ENCODE measurements at places on chromosomes 5 and 9.

GRCh38 chr5:126449751-126450271, 26.6 kb downstream of the GRAMD2B start:
- DNase-seq, result no peak

- DNase-seq, result no peak
Measured at GRCh38 chr9:109498195-109499092, at the start of gene PTPN3. Gene PTPN3, minus strand, starts transcription at chr9:109498307. Its CDS starts 34,873 bp downstream, at chr9:109463434.

DNA sequence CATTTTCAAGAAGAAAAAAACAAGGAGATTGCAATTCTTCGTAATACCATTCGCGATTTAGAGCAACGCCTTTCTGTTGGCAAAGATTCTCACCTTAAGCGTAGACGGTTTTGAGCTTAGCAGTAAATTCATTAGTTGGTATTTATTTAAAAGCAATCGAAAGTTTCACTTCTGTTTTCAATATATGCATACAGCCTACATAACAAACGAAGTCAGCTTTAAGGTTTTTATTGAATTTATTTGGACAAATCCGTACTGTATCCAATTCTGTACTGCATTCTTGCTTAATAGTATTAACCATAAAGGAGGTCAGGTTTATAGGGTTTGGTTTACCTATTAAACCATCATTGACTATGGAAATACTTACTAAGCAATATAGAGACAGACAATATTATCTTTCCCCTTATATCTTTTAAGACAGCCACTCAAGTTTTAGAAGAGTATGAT, 12.0 kb downstream of the SELENOP start:
- no peak for DNase-seq

- DNase-seq, result no peak
Measured at GRCh38 chr5:54785729-54786591, 199.4 kb downstream of the ESM1 start.

GRCh38 chr5:157113002-157113401, 4.2 kb upstream of the HAVCR2 start:
- no peak for DNase-seq

GRCh38 chr5:36236801-36237200, 4.9 kb downstream of the NADK2 start:
- no peak for DNase-seq

DNA sequence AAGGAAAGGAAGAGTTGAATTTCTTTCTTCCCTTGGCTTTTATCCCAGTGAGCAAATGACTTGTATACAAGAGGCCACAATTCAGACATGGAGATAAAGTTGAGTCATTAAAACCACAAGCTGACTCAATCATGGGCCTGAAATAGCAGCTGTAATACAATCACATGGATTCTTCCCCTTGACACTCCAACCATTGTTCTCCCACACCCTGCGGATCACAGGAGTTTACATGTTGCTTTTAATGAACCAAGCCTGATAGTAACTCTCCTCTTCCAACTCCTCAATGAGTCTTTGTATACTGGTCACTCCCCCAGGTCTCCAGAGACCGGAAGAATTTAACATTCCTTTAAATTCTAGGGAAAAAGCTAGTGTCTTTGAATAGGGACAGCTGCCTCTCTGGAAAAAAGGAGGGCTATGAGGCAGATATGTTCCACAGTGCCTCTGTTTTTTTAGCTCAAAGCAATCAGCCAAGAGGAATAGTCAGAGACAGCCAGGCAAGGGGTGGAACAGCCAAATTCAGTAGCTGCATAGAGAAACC, 32.4 kb downstream of the PCDHGC5 start:
- DNase-seq, result no peak

- DNase-seq, result no peak
Measured at GRCh38 chr9:68919661-68920060, 94.3 kb downstream of the PRKACG start.

DNA sequence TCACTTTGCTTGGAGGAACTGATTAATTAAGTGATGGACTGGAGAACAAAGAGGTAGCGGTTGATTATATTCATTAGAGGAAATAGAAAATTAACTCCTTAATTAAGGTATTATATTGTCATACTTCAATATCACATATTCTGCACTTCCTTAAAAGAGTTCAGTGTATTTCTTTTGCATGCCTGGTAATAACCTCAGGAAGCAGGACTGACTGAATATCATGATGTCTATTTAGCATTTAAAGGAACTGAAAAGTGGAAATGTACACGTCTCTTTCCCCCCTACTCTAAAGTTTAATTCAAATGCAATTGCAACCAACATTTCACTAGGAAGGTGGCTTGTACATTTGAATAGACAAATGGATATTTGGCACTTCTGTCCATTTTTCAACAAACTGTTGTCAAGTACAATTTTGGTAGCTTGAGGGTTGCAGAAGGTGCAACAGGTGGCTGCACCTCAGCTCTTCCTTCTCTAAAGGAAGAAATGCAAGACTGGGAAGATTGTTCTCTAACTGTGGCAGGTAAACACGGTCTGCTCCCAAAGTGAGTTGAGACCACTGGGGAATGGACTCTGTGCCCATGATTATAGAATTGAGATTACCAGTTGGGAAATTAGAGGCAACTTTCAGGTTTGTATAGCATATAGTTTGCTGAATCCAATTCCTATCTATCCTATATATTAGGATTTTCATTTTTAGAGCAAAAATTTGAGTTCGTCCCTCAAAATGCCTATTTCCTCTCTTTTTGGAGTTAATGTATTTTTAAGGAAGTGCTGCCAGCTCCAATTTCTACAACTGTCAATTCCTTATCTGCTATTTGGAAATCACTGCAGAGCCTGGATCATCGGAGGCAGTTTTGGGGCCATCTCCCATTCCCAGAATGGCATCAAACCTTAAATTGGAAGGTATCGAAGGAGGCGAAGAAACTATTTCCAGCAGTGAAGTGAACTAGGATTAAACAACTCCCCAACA, 98.9 kb upstream of the TAF11L2 start:
- no peak for DNase-seq

GRCh38 chr9:91771027-91771426, 179.0 kb downstream of the ROR2 start:
- DNase-seq, result no peak

DNA sequence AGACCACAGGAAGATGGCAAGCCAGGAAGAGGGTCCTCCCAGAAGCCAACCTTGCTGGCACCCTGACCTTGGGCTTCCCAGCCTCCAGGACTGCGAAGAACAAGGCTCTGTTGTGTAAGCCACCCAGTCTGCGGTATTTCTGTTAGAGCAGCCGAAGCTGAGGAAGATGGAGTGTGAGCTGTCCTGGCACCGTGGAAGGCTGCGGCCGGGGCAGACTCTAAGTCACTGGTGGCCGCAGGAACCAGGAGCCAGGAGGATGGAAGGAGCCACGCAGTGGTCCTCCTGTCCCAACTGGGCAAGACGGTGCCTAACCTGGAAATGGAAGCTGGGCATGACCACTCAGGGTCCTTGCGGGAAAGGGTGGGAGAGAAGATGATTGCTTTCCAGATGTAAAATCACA, 89.1 kb downstream of the ZNF354C start:
- no peak for DNase-seq

GRCh38 chr5:10220248-10220647, 29.4 kb downstream of the ATPSCKMT start:
- no peak for DNase-seq

- no peak for DNase-seq
Measured at GRCh38 chr5:125044491-125045282, 298.2 kb upstream of the ZNF608 start.

- DNase-seq, result no peak
Measured at GRCh38 chr9:88536023-88536324, 996 bp downstream of the NXNL2 start.

- no peak for DNase-seq
Measured at GRCh38 chr9:17021387-17021970, 113.4 kb upstream of the CNTLN start.

DNA sequence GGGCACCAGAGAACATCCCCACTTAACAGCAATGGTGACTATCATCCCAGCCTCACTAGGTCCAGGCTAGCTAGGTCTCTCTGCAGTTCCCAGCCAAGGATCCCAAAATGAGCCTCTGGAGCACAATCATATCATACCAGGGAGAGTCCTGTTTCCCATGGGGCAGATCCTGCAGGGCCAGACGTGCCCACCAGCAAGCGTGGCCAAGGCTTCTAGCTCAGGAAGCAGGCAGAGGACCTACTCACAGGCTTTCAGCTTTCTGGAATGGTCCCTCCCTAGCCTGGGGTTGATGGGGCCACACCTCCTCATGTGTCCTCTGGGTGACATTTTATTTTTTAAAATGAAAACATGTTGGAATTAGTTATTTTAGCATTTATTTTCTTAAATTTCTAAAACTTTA, 45.7 kb upstream of the PITX1 start:
- no peak for DNase-seq

DNA sequence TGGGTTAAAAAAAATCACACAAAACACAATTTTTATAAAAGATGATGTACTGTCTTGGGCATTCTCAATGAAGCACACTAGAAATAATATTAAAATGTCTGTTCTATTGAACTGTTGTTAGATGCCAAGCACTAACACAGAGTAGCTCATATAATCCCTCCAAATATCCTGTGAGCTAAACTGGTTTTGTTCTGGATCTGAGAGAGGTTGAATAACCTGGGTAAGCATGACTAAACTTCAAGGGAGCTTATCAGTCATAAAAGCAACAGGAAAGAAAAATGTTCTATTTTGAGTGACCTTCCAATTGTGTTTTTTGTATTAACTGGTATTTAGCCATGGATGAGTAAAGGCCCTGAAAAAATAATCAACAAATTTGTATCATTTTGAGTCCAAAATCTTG, 175.3 kb downstream of the SMC2 start:
- DNase-seq, result no peak

GRCh38 chr9:82894961-82895821, 167.8 kb downstream of the RASEF start:
- DNase-seq, result no peak

- no peak for DNase-seq
Measured at GRCh38 chr9:98146101-98146991, 27.3 kb upstream of the TRIM14 start.

GRCh38 chr5:2660315-2660714, 91.2 kb downstream of the IRX2 start:
- no peak for DNase-seq

DNA sequence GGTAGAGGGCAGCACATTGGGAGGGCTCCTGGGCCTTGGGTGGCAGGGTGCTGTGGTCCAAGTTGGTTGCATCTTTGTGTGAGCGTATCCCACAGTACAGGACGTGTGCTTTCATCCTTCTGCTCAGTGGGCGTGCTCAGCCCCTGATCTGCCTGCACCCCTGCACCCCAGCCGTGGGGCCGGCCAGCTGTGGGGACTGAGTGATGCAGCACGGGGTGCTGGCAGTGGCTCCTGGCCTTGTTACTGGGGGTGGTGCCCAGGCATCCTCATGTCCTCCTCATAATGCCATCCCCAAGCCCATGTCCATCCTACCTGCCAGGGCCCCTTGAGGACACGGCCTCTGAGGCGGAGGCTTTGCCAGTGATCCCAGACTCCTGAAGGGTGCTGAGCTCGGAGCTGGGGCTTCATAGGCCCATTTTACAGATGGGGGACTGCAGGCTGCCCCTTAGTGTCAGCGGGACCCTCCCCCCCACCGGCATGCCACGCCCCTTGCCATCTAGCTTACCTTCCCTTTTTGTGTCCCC, 100.7 kb downstream of the PHF2 start:
- no peak for DNase-seq

- DNase-seq, result no peak
Measured at GRCh38 chr5:93579692-93580062, 1.3 kb downstream of the NR2F1-AS1 start.

GRCh38 chr9:4097515-4097914, 202.4 kb downstream of the GLIS3 start:
- no peak for DNase-seq

DNA sequence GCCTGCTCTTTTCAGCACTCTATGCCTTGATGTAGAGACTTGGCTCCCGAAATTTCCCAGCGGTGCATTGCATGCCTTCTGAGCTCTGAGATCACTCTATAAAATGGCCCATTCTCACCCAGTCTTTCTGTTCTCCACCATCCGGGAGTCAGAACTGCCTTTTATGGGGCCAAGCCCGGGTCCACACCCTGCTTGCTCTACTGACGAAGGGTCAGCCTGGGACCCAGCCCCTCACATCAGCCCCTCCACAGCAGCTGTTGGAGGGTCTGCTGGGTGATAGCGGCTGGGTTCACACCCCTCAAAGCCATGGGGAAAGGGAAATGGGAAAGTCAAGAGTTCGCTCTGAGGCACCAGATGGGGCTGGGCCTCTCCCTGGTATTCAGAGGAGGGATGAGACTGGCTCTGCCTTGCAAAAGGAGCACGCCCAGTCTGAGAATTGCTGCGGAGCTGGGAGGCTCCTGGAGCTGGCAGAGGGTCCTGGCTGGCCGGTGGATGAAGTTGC, 66.0 kb upstream of the ORM1 start:
- no peak for DNase-seq

DNA sequence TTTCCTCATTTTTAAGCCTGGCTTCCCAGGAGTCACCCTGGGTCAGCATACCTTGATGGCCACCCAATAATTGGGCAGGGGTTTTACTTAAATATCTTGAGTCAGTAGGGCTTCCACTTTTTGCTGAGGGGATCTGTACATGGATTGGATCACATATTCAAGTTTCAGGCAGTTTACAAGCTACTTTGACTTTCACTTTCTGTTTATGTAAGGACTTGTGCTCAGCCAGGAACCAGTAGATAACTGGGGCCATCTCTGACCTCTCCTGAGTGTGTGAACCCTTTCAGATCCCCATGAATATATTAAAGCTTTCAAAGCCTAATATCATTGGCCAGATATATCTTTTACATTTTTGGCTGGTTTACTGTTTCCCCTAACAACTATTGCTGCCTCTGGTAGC, 45.1 kb downstream of the SLCO6A1 start:
- no peak for DNase-seq

- DNase-seq, result no peak
Measured at GRCh38 chr5:115186794-115187193, 17.1 kb upstream of the TRIM36 start.

GRCh38 chr5:89034588-89034987, 151.6 kb upstream of the MEF2C start:
- no peak for DNase-seq

DNA sequence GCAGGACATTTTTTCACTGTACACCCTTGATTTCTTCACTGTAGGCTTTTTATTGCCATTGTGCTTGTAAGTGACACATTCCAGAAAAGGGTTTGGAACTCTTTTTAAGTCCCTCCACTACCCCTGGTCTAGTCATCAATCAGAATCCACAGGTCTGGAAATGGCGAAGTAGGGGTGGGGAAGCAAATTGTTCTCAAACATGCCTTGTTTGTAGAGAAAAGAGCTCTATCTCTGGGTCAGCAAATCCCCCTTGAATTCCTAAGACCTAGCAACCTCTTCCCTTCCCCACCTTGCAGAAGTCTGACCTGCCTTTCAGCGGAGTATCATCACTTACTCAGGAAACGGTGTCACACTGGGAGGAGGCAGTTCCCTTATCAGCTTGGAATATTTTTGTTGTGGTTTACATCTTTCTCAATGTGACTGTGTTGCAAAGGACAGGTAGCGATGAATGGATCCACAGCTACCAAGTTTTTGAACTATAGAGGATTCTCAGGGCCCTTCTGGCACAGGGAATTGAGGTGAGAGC, 3.2 kb downstream of the SH3RF2 start:
- no peak for DNase-seq

GRCh38 chr5:147927901-147928300, 21.6 kb upstream of the C5orf46 start:
- DNase-seq, result no peak

- no peak for DNase-seq
Measured at GRCh38 chr5:90528601-90529193, 687 bp downstream of the LYSMD3 start.

GRCh38 chr9:68668127-68668526, 36.9 kb upstream of the PIP5K1B start:
- no peak for DNase-seq

- DNase-seq, result no peak
Measured at GRCh38 chr5:8577792-8578191, 708.8 kb downstream of the MTRR start.

Data from esophagus squamous epithelium (tissue), 5 donors.